ENCODE measurements at places on chromosomes 1 and 21. TPM values are rescaled to one million over a fixed set of nuclear protein-coding genes. Genes with fewer than 3 reads are reported as not detected.

DNA sequence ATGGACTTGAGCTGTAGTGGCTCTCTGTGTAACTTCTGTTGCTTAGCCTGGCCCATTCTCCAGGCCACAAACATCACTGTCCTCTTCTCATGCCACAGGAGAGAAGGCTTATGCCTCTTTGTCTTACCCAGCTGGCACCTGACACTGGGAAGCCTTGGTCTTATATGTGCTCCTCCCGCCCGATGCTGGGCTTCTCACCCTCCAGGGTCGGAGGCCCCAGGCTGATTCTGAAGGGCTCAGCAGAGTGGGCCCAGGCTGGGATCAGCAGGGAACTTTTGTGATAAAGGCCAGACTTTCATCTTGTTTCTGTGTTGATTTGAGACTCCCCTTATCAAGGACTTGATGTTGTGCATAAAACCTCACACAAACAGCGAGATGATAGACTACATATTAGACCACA is 29.8 kb downstream of the TRPM2 start:
- DNase-seq: no peak

DNA sequence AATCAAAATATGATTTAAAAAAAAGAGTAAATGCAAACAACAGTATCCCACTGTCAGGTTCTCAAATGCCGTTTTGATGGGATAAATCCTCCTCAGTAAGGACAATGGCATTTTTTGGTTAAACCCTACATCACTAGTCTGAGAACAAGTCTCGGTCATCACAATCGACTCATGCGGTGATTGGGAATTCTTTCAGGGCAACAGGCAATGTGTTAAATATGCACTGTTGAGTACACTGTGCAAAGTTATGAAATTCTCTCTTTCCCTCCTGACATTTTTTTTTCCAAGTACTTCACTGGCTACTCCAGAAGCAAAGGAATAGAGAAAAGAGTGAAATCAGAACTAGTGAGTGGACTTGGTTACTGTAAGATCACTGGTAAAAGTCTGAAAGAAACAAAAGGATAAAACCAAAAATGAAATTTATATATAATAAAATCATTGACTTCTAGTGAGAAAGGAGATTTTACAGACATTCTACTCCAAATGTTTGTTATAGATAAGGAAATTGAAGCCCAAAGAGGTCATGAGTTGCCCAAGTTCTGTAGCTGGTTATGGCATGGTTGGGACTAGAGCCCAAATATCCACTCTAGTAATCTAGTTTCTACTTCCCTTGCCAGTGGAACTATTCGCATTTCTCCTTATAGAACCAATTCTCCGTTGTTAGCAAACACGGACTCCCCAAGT is 111.3 kb downstream of the TGFBR3 start:
- DNase-seq: no peak

DNA sequence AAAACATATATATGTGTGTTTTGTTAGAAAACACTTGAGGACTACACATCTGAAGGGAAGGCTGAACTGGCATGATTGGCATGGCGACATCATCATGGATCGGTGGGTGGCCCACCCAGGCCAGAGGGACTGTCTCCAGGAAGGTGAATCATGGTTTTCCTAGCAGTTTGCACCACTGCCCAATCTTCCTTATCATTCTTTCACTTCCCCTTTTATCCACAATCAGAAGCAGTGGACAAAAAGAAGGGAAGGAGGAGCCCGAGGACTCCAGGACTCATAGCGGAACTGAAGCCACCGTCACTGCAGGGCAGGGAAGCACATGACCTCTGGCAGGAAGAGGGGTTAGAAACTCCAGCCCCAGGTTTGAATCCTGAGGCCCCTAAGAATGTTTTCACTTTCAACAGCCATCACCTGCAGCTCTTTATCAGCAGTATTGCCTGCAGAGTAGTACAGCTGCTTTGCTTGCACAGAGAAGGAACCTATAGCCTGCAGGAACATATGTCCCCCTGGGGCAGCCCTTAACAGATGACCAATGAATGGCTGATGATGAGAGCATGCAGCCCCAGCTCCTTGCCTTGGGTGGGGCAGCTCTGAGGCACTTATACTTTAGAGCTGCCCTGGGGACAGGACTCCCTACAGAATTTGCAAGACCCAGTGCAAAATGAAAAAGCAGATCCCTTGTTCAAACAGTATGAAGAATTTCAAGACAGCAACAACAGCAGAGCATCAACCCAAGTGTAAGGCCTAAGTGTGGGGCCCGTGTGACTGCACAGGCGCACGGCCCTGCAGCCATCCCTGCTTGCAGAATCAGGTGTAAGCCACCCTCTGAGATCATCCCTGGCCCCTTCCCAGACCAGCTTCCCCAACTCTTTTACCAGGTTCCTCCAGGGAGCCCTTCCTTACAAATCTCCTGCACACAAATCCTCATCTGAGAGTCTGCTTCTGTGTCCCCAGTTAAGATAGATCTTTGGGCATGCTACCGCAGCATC is 241.8 kb upstream of the IRF2BP2 start:
- DNase-seq: peak; percentile 40

DNA sequence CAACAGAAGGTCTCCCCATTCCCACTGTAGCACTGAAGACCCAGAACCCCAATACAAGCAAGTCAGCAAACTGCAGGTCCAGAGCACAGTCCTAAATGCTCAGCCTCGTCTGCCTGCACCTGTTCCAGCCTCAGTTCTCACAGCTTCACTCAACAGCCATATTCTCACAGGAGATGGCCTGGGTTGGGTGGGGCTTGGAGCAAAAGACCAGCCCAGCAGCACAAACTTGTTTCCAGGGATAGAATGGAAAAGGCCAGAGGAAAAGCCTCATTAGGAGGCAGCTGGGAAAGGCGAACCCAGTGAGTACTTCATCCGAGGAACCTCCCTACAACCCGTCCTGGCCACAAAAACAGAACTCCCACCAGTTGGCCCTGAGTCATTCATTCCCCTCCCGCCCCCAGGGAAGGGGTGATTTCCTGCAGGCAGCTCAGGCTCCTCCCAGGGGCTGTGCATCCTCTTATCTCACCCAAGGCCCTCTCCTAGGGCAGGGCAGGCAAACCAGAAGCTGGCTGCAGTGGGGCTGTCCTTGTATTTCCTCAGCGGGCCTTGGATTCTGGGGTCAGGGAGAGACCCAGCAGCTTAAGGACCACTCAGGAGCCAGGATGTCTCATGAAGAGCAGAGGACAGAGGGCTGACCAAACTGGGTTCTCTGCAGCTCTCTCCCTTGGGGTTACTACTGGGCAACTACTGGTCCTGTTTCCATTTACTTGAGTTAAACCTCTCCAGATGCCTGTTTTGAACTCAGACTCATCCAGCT is 7.4 kb upstream of the MPL start:
- DNase-seq: peak; percentile 88

- no peak for DNase-seq
These were observed 4.7 kb downstream of the MYSM1 start for GRCh38 chr1:58695206-58695605.

GRCh38 chr1:225446595-225446960 is 18.7 kb upstream of the LBR start:
- DNase-seq: no peak

Gene PDC
- total RNA-seq: not detected

DNA sequence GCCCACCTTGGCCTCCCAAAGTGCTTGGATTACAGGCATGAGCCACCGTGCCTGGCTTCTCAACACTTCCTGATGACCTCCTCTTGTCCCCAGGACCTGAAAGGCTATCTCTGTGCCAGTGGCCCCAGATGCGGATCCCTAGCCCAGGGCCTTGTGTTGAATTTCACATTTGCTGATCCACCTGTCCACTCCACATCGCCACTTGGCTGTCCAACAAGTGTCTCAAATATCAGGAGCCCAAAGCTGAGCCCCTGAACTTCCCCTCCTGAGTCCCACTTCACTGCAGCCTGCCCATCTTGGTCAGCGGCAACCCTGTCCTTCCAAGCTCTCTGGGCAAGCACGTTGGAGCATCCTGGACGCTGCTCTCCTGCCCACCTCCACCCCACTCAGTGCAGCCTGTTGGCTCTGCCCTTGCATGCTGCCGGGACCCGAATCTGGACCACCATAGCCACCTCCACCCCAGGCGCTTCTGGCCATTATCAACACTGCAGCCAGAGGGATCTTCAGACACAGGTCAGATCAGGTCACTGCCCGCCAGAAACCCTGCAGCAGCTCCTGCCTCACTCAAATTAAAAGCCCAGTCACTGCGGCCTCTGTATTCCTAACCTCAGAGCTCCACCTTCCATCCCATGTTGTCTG is 352.5 kb upstream of the VAMP3 start:
- DNase-seq: no peak

DNA sequence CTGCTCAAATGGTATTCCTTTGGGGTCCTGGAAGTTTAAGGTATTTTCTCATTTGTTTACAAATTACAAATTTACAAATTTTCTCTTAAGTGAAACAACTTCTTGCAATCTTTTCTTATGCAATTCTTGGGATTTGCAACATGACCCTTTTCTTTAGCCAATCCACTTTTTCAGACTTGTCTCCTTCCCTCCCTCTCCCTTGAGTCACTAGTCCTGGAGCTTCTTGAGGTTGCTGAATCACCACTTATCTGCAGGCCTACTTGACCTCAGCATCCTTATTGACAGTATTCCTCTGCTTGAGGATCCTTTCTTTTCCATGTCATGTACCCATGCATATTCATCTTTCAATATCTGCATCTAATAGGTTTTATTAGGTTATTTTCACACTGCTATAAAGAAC is 302.8 kb upstream of the ADAMTS5 start:
- no peak for DNase-seq

DNA sequence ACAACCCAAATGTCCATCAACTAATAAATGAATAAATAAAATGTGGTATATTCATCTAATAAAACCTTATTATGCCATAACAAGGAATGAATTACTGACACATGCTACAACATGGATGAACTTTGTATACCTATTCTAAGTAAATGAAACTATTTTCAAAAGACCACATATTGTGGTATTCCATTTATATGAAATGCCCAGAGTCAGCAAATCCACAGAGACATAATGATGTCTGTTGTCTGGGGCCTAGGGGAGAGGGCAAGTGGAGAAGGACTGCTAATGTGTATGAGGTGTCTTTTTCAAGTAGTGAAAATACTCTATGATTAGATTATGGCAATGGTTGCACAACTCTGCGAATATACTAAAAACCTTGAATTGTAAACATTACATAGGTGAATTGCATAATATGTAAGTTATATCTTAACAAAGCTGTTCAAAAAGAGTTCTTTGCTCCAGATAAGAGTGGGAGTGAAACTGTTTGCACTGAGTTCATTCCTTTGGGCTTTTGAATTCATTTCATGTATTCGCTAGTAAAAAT is 464.2 kb downstream of the NUF2 start:
- DNase-seq: no peak

DNA sequence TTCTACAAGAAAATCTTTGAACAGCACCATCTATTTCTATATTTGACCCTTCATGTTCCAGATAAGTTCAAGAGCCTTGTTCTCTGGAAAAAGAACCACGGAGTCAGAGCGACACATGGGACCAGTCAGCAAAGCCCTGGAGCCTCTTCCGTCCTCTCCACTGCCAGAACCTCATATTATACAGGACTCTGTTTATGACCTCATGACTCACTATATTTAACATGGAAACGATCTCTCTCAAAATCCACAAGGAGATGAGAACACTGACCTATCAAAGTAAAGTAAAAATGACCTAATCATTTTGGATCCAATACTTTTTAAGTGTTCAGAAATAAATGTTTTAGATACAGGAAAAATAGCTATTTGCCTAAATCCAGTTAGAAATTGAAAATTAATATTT is 124.6 kb upstream of the KRTAP19-8 start:
- no peak for DNase-seq

- DNase-seq: peak; percentile 58
These were observed 48.5 kb upstream of the ACOT11 start for GRCh38 chr1:54499360-54500106.

GRCh38 chr1:158833264-158833663 is 2.1 kb downstream of the MNDA start:
- DNase-seq: no peak

DNA sequence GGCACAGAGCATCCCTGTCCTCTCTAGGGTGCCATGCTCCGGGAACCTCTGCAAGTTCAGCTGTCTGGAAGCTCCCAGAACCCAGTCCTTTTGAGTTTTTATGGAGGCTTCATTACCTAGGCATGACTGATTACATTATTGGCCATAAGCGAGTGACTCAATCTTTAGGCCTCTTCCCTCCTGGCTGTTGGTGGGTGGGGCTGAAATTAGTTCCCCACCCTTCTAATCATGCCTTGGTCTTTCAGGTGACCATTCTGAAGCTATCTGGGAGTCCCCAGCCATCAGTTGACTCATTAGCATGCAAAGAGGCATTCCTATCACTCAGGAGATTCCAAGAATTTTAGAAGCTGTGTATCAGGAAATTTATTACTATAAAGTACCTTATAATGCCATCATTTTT is 46.6 kb downstream of the WLS start:
- DNase-seq: no peak
